ENCODE measurements at places on chromosomes 16 and 17. TPM values are rescaled to one million over a fixed set of nuclear protein-coding genes. Genes with fewer than 3 reads are reported as not detected.

CD300C gene
- 1.5 TPM for total RNA-seq

BICDL2 gene
- total RNA-seq, result 0.50 TPM

TOP2A gene
- total RNA-seq, result 116 TPM

PRKCB gene
- total RNA-seq, result 273 TPM

HNF1B gene
- total RNA-seq, result not detected

SLC38A8 gene
- total RNA-seq, result not detected

TSNAXIP1 gene
- total RNA-seq, result 0.24 TPM

EVPLL gene
- total RNA-seq, result not detected

GRAPL gene
- 5.3 TPM for total RNA-seq

KIFC3 gene
- 10.0 TPM for total RNA-seq

SAMD14 gene
- 2.6 TPM for total RNA-seq

PTGES3L gene
- 0.55 TPM for total RNA-seq

GAN gene
- 11.0 TPM for total RNA-seq

CHST4 gene
- total RNA-seq, result not detected

RPL19 gene
- total RNA-seq, result 1,683 TPM

VPS9D1 gene
- 9.0 TPM for total RNA-seq

CTRB2 gene
- total RNA-seq, result not detected

AATK gene
- 1.8 TPM for total RNA-seq

CHD9NB gene
- total RNA-seq, result not detected

KLHL11 gene
- total RNA-seq, result 15.7 TPM

NOG gene
- not detected for total RNA-seq

TPSD1 gene
- total RNA-seq, result not detected

GFAP gene
- not detected for total RNA-seq

TP53TG3B gene
- not detected for total RNA-seq

CDH5 gene
- not detected for total RNA-seq

NPW gene
- total RNA-seq, result 3.5 TPM

RAB34 gene
- 8.5 TPM for total RNA-seq

HYDIN gene
- not detected for total RNA-seq

RNU2-1 gene
- 3,257 TPM for total RNA-seq

CLDN7 gene
- total RNA-seq, result 1.1 TPM

OTOA gene
- total RNA-seq, result 0.25 TPM

FA2H gene
- total RNA-seq, result not detected

NPIPB5 gene
- total RNA-seq, result 413 TPM

TSPAN10 gene
- not detected for total RNA-seq

GAS2L2 gene
- not detected for total RNA-seq

KRT31 gene
- total RNA-seq, result not detected

MRPL45 gene
- 29.1 TPM for total RNA-seq

KCNH6 gene
- not detected for total RNA-seq

ARHGDIA gene
- total RNA-seq, result 874 TPM

C16orf96 gene
- total RNA-seq, result not detected

Measured in natural killer cell treated with Interleukin-12 subunit alpha and Interleukin-12 subunit beta and Interleukin-15 and Interleukin-18, amount 100 ng/mL, for 72 hours (primary cell).